Stimulated activated CD8-positive, alpha-beta memory T cell treated with anti-CD3 and anti-CD28 coated beads, Interleukin-7, amount 100 ng/mL, for 4 hours (primary cell): ENCODE measurements at places on chromosomes 7 and 10.

GRCh38 chr10:1022413-1022812, 3.2 kb downstream of the IDI2 start:
- DNase-seq = no peak

DNA sequence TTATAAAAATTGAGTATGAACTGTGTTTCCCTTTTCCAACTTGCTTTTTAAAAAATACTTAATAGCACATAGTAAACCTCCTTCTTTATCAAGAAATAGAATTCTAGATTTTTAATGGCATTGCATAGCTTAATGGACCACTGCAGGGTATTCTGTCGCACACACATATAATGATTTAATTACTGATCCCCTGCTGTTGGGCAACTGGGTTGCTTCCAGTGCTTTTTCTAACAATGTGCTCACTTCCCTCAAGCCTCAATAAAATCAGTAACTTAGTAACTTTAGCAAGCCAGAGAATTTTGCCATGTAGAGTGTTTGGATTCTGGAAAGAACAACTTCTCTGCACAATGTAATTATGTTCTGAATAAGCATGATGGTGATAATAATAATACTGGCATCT, 49.1 kb upstream of the PDLIM1 start:
- no peak for DNase-seq

- DNase-seq = no peak
Observed at GRCh38 chr10:62626817-62627216, 177.7 kb upstream of the ADO start.

DNA sequence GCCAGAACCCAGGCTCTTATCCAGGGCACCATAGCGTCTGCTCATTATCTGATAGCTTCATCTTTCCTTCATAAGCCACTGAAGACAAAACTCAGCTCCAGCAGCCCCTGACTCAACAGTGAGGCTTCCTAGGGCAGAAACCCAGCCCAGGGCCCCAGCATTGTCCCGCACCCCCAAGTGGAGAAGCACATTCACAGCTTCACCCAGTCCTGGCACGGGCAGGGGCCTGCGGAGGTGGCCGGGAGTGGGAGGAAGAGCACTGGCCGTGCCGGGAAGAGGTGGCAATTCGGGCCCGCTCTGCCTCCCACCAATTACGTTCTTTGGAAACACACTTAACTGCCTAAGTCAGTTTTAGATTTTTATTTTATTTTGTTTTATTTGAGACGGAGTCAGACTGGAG, 10.3 kb upstream of the CALML5 start:
- no peak for DNase-seq

DNA sequence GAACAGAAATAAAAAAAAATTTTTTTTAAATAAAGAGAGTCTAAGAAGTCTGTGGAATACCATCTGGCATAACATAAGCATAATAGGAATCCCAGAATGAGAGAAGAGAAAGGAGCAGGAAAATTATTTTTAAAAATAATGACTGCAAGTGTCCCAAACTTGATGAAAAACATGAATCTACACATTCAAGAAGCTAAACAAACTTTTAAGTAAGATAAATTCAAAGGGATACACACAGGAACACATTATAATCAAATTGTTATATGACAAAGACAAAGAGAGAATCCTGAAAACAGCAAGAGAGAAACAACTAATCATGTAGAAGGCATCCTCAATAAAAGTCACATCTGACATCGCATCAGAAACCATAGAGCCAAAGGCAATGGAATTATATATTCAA, 30.9 kb downstream of the SMURF1 start:
- no peak for DNase-seq

- DNase-seq = peak; percentile 47
Observed at GRCh38 chr7:43649755-43650274, 66.9 kb downstream of the STK17A start.

GRCh38 chr7:74032191-74032490, 4.2 kb downstream of the ELN start:
- no peak for DNase-seq

DNA sequence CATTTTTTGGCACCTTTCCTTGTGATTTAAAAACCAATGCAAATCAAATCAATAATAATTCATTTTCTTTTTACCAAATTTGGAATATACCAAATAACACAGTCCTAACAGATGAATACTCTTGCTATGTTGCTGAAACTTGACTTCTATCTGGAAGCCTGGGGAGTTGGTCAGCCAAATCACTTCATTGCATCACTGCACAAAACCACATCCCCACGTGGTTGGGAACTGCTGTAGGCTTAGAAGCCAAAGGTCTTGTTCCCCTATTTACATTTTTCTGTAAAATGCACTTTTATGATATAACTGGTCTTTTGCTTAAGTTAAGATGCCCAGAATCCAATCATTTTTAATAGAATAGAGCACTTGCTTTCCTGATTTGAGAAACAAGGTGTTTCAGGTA, 15.2 kb downstream of the GPR85 start:
- no peak for DNase-seq

- DNase-seq = no peak
Observed at GRCh38 chr7:45921381-45921698, 268 bp upstream of the IGFBP3 start.

GRCh38 chr10:113518816-113519591, 33.8 kb upstream of the HABP2 start:
- no peak for DNase-seq

DNA sequence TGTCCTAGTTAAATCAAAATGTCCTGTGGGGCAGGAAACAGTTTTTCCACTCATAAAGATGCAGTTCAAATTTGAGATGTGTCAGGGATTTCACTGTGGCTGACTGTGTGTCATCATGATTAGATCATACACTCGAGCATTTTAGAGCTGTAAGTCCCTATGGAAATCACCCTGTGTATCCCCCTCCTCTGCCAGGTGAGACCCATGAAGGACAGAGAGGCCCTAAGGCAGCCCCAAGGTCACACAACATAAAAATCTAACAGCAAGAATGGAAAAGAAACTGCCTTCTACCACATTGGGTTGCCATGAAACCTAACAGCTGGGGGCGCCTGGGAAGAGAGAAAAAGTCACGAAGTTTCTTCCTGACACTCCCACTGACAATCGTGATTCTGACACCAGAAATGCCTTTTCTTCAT, 135.8 kb downstream of the KCNMA1 start:
- no peak for DNase-seq

DNA sequence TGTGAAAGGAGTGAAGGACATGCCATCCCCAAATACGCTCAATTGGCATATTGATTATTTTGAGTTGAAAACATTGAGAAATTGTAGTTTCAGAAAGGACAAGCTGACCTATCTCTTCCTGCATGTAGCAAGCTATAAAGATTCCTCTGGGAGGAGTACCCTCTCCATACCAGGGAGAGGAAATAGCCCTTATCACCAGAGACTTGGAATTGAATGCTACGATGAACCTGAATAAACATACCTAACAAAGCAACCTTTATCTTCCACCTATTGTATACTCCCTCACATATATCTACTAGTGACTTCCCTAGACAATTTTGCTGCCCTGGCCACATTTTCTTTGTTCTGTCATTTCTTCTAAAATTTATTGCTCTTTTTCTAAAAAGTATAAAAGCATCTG, 150.2 kb upstream of the EEPD1 start:
- DNase-seq = no peak

GRCh38 chr10:44370731-44371248, 14.1 kb downstream of the CXCL12 start:
- no peak for DNase-seq

- DNase-seq = no peak
Observed at GRCh38 chr10:90641731-90642130, 216.1 kb downstream of the HTR7 start.

GRCh38 chr7:158957510-158957906, 101.2 kb downstream of the DYNC2I1 start:
- DNase-seq = no peak

DNA sequence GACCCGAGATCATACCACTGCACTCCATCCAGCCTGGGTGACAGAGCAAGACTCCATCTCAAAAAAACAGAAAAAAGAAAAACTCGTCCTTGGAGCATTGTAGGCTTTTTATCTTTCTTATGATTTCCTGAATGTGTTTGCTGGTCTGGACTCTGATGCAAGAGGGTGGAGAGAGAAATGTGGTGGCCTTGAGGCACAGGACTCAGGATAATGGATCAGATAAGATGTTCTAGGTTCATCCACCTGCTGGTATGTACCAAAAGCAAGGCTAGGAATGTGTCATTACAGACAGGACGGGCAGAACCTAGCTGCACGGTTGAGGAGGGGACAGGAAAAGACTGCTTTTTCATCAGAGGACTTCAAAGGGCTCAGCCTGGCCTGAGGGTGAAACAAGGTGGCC, 33.5 kb downstream of the GCC1 start:
- no peak for DNase-seq

GRCh38 chr10:26544932-26545331, 106.8 kb downstream of the APBB1IP start:
- DNase-seq = no peak

DNA sequence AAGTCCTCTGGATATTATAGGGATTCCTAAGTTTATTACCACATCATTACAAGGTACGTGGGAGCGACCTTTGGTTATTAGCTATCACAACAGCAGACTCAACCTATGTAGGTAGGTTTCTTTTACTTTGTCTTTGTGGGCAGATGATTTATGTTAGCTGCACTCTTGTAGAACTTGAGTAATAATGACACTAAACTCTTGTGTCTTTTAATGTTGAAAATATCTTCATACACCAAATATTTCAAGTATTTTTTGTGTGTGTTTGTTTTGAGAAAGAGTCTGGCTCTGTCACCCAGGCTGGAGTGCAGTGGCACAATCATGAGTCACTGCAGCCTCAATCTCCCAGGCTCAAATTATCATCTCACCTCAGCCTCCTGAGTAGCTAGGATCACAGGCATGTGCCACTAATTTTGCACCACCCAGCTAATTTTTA, 19.2 kb upstream of the SUPV3L1 start:
- no peak for DNase-seq

GRCh38 chr7:113366122-113366521, 247.8 kb upstream of the SMIM30 start:
- DNase-seq = no peak

- no peak for DNase-seq
Observed at GRCh38 chr7:109003742-109004141, 434.1 kb downstream of the DNAJB9 start.

- DNase-seq = no peak
Observed at GRCh38 chr7:98978672-98979071, 100.3 kb downstream of the TRRAP start.

DNA sequence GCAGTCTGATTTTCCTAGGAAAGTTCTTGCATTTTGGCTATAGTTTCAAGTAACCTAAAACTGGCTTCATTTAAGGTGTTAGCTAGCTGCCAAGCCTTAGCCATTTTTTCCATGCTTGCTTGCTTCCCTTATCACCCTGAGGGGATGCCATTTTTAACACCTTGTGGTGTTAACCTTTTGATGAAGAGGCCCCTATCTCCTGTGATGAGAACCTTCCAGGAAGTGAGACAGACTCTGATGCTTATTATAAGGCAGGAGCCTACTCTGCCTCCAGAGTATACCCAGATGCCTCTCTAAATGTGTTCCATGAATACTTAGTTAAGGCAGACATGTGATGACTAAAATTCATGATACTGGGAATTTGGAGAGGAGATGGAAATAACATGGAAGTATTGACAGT, 4.9 kb upstream of the VWA2 start:
- no peak for DNase-seq

DNA sequence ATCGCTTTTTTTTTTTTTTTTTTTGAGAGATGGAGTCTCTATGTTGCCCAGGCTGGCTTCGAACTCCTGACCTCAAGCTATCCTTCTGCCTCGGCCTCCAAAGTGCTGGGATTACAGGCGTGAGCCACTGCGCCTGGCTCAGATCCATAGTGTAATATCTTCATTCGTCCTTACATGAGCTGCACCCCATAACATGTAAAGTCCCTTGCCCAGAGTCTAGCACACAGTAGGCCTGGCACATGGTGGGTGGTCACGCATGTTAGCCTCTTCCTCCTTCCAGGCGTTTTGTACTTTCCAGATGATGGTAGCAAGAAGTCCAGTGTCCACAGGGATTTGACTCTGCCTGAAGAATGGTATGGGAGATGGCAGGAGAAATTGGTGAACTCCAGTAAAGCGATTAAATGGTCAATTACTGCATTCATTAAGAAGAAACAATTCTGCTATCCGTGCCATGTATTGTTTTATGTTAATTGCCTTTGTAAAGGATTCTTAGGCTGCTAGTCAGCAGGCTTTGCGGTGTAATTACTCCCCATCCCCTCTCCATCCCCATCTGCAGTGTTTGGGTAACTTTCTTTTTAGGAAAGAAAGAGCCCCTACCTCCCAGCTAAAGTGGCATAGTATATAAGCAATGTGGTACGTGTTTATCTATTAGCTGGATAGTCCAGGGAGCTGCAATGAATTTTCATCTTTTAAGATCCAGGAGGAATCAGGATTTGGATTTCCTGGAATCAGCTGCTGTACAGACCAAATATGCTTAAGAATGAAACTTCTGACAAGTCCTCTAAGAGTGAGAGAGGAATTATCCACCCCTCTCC, 1.2 kb downstream of the TPST1 start:
- no peak for DNase-seq

DNA sequence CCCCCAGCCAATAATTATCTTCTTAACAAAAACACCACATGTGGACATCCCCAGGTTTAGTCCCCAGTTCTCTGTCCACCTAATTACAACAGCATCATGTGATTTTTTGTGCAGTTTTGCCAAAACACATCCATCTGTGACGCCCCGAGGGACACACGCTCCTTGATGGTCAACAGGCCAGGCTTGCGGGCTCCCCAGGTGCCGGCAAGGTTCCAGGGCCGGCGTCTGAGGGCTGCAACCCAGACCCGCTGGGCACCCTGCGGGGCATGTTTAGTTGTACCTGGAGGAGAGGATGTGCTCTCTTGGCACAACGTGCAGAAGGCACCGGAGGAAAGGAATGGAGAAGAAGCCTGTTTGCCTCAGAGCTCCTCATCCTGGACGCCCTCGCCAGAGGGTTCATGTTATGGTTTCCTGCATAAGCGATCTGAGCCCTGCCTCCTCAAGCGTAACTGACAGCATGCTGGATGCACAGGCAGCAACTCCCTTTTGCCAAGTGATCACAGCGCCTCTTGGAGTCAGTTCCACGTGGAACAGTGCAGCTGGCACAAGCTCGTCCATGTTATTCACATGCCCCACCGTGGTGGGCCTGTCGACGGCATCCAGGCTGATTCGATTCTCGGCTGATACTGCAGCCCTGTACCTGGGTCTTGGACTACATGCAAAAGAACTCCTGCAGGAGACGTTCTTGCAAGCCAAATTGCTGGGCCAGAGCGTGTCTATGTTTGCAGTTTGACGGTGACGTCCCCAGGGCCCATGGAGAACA, 41.6 kb downstream of the JAKMIP3 start:
- DNase-seq = no peak

DNA sequence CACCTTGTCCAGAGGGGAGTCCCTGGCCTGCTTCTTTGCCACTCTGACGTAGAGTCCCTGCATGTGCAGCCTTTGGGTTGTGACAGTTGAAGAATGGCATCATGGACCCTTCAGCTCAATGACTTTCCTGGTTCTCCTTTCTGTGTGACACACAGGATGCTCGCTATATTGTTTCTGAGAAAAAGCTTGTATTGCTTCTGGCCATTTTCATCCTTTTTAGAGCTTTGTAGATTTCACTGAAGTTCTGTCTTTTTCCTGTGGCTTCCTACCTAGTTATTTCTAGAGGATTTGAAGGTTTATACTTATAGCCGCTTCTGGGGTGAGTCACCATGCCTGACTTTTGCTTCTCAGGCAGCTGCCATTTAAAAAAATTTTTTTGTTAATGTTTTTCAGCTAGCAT, 27.0 kb downstream of the SND1 start:
- DNase-seq = no peak
